ENCODE measurements at places on chromosomes 1 and 21. TPM values are rescaled to one million over a fixed set of nuclear protein-coding genes. Genes with fewer than 3 reads are reported as not detected.

The GPR52 gene
- total RNA-seq: 0.43 TPM

The WLS gene
- 306 TPM for total RNA-seq

The LMX1A gene
- total RNA-seq: 13.5 TPM

The KRTAP21-2 gene
- total RNA-seq: not detected

The TINAGL1 gene
- total RNA-seq: 27.2 TPM

DNA sequence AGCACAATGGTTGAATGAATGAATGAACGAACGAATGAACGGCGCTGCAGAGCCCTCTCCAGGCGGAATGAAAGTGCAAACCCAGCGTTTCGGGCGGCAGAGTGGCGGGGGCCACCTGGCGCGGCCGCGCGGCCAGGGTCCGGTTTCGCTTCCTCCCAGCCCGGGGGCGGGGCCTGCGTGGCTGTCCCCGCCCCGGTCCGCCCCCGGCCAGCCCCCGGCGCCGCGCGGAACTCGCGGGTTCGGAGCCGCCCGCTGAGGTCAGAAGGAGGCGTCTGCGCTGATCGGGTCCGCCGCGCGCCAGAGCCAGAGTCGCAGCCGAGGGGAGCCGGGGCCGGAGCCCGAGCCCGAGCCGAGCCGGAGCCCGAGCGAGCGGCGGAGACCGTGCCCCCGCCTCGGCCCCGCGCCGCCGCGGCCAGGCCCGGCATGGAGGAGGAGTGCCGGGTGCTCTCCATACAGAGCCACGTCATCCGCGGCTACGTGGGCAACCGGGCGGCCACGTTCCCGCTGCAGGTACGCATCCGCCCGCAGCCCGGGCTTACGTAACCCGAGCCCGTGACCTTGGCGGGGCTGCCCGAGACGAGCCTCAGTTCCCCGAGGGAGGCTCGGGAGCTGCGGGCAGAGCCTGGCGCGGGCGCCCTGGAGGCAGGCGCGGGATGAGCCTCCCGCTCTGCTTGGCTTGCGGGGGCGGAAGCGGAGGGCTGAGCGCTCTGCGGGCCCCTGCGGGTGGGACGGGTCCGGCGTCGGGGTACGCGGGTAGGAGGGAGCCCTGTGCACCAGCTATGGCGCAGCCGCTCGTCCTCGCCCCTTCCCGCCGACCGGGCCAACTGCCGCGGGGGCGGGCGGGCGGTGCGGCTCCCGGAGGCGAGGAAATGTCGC, at the start of gene PDXK:
PDXK (plus strand) TSS at position 258 of the 876 bp plus-strand sequence; CDS start at position 424, 166 bp downstream.
- DNase-seq: peak; percentile 91

DNA sequence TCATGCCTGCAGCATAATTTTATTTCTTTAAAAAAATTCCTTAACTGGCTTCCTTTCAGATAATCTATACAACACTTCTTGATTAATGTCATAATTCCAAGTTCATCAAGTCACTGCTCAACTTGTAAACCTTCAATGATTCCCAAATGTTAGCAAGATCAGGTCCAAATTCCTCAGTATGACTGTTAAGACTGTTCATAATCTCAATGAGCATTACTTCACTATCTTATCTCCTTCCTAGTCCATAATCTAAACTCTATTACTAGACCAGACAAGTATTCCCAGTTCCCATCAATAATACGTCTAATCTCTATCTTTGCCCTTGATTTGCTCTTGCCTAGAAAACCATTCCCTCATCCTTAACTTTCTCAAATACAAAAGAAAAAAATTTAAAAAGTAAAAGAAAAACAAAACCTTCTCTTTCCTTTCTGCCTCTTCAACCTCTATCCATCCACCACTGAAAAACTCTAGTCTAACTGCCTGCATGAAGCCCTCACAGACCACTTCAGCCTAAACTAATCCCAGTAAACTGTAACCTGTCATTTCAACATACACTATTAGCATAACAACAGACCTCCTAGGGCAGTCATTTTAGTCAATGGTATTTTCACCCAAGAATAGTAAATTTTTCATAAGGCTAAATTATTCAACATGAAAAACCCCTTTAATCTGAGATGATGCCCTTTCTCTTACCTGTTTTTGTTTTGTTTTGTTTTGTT, 15.5 kb downstream of the LUZP1 start:
- no peak for DNase-seq

DNA sequence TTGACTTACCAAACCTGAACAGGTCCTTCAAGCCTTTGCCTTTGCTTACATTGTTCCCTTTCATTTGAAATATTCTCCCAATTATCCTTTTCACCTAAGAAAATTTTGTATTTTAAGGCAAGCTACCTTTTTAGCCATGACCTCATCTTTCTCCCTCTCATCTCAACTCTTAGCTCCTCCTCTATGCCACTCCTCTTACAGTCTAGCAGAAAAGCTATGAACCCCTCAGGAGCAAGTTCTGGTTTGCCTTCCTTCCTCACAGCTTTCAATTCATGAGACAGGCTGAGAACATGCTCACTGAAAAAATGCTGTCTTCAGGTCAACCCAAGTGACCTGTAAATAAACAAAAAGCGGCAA, 8.3 kb upstream of the MUTYH start:
- DNase-seq: no peak

DNA sequence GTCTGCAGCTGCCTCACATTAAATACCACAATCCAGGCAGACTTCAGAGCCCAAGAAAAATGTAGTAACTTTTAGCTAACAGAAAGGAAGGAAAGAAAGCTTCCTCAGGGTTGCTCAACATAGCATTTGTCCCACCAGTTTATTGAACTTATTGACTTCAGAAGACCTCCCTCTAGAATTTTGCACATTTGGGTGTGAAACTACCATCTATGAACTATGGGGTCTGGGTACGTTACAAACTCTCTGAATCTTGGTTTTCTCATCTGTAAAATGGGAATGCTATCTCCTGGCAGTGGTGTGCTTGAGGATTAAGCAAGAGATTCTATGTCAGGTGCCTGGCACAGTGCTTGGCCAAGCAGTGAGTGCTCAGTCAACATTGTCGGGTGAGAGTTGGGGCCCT, at the start of gene ZP4:
ZP4 (minus strand) TSS at position 101 of the 400 bp plus-strand sequence. CDS start 287 bp downstream, outside the sequence.
- DNase-seq: no peak

GRCh38 chr1:38009088-38009840, 3.3 kb upstream of the UTP11 start:
- no peak for DNase-seq

GRCh38 chr1:178490967-178491366, 5.8 kb downstream of the CLEC20A start:
- DNase-seq: no peak

- no peak for DNase-seq
These were observed 14.3 kb downstream of the RNF207 start for GRCh38 chr1:6220236-6220635.

DNA sequence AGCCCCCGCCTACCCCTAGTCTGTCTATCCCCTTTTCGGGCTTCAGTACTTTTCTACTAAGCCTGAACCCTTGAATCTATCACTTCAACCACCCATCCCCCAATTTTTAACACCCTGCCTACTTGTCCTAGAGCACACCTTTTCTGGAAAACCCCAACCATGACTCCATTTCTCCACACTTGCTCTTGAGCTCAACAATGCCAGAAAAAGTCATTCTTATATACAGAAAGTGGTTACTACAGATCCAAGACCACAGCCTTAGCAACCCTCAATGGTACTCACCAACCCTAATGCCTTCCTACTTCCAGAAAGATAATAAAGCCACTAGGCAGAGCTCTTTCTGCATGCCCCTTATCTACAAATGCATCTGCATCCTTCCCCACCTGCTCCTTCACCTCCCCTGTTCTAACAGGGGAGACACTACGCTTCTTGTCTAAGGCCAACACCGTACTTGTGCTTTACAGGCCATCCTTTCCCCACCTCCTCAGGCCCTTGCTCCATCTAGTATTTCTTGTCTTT, 41.2 kb downstream of the DMAP1 start:
- no peak for DNase-seq

DNA sequence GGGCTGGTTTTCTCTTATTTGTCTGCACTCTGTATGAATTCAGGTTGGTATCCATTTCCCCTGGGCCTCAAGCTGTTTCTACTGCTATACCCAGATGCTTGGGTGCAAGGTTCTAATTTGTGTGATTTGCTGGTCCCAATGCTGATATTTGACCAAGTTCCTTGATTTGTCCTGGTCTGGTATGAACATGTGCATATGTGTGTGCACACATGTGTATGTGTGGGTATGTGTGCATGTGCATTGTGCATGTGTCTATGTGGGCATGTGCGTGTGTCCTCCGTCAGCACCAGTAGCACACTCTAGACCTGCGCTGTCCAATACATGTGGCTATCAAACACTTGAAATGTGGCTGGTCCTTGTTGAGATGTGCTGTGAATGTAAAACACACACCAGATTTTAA, 102.4 kb upstream of the TSPAN2 start:
- DNase-seq: no peak

GRCh38 chr1:61638911-61639605, 85.9 kb downstream of the TM2D1 start:
- no peak for DNase-seq

- no peak for DNase-seq
These were observed 93.1 kb downstream of the MRPS6 start for GRCh38 chr21:34166468-34166867.

DNA sequence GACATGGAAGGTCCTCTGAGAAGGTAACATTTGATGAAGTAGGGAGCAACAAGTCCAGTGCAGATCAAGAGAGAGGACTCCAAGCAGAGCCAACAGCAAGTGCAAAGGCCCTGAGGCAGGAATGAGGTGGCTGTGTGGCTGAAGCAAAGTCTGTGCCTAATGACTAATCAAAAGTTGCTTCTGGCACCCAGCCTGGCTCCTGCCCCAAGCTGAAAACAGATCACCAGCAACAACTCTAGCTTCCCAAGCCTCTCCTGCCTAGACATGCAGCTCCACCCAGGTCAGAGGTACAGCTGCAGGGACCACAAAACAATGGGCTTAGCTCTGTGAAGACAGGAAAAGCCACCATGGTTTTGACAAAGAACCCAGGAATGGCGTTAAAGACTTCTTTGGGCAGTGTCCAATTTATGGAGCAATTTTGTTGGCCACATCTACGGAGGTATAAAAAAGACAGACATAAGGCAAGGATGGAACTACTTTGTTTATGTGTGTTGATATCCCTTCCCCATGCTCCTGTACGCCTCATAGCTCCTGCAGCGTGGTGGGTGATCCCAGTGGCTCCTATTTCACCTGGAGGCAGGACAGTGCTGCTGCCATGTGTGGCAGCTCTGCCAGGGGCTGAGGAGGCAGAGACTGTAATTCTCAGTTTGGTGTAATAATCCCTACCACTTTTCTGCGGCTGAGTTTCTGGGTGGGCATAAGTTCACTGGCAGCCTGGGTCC, 26.4 kb upstream of the IGSF3 start:
- no peak for DNase-seq

- DNase-seq: no peak
These were observed at the start of gene MAB21L3 for GRCh38 chr1:116110567-116111523. Gene MAB21L3 (plus strand): TSS chr1:116111399. CDS start chr1:116112616, 1,217 bp downstream.

DNA sequence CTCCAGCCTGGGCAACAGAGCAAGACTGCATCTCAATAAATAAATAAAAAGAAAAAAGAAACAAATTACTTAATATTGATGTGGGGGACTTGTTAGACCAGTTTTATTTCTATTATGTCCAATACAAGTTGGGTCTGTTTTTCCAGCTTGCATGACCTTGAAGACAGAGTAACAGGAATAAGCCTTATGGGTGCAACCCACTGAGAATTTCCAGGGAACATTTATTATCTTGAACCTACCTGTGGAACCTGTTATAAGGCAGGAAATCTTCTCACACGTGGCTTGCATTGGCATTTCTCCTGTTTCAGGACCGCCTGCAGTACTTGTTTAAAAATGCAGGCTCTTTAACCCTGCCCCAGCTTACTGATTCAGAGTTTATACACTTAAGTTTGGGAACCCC, 64.0 kb downstream of the ZBTB17 start:
- no peak for DNase-seq

DNA sequence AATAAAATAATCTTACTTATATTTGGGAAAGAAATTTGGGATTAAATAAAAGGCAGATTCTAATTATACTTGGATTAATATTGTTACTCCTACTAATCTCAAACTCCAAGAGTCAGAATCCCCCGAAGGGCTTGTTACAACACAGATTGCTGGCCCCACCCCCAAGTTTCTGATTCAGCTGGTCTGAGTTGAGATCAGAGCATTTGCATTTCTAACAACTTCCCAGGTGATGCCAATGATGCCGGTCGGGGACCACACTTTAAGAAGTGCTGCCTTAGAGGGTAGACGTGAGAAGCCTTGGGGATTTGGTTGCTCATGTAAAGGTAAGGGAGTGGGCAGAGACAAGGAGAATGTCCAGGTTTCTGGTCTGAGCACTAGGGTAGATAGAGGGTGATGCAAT, 47.2 kb downstream of the FMN2 start:
- DNase-seq: no peak

GRCh38 chr1:223714849-223715603, 2.7 kb downstream of the CAPN2 start:
- DNase-seq: no peak

DNA sequence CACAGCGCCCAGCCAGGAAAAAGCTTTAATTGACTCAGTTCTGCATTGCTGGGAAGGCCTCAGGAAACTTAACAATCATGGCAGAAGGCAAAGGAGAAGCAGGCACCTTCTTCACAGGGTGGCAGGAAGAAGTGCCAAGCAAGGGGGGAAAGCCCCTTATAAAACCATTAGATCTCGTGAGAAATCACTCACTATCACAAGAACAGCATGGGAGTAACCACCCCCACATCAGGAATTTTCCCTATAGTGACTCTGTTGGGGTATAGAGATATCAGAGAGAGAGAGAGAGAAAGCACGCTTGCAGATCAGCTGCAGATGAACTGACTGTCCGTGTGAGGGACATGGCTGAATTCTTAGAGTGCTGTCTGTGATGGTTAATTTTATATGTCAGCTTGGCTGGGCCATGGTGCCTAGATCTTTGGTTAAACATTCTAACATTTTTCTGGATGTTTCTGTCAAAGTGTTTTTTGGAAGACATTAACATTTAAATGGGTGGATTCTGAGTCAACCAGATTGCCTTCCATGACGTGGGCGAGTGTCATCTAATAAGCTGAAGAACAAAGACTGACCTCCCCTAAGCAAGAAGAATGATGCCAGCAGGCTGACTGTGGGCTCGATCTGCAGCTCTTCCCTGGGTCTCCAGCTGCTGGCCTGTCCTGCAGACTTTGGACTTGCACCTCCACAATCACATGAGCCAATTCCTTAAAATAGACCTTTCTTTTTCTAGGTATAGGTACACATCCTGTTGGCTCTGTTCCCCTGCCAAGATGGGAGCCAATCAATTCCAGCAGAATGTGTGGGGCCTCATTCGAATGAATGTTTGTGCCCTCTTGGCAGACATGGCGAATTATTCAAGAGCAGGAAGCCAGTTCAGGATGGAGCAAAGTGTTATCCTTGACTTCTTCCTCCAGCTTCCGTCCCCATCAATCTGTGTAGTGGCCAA, 21.4 kb upstream of the CPT2 start:
- no peak for DNase-seq

- DNase-seq: no peak
These were observed 56.9 kb downstream of the ADAMTS5 start for GRCh38 chr21:26909972-26910371.

DNA sequence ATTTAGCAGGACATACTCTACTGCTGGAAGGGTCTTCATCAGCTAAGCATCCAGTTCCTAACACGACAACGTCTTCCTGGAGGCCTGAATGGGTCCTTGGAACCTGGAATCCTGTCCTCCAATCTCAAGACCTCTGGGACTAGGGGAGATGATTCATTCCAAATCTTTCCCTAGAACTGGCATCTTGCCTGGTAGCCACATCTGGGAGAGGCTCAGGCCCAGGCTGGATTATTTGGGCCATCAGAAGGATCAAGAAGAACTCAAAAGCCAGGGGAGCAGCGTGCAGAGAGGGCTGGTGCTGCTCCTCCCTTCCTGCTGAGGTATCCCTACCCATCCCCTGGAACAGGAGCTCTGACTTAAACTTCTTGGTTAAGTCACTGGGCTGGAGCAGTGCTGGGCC, 2.8 kb upstream of the PHLDA3 start:
- DNase-seq: no peak

Measured in type B pancreatic cell (in vitro differentiated cells).